Left renal cortex interstitium (tissue), 4 donors: ENCODE measurements at places on chromosomes 4 and X.
A peak's percentile ranks its signal among the peaks of the same experiment; 100 is the strongest.

DNA sequence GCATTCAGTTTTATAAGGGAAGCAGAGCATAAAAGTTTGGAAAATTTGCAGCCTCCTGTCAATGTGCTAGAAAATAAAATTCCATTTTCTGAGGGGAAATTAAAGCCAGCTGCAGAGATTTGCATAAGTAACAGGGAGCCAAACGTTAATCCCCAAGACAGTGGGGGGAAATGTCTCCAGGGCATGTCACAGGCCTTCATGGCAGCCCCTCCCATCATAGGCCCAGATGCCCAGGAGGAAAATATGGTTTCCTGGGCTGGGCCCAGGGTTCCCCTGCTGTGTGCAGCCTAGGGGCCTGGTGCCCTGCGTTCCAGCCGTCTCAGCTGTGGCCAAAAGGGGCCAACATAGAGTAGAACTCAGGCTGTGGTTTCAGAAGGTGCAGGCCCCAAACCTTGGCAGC is 9.3 kb downstream of the RNF4 start:
- DNase-seq: no peak

DNA sequence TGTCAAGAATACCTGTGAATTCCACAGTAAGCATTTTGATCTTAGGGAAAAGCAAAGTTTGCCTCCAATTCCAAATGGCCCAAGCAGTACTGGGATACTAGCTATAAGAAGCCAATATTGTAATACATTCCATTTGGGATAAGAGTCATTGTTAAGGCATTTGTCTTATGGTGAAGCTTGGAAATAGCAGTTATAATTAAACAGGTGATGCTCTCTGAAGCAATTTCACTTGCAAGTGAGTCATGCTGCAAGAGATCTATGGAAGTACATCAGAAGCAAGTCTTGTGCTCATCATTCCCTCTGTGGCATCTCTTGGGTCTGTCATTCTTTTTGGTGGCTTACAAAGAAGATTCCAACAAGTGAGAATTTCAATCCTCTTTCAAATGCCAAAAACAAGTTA is 386.4 kb upstream of the RPS6KA3 start:
- no peak for DNase-seq

DNA sequence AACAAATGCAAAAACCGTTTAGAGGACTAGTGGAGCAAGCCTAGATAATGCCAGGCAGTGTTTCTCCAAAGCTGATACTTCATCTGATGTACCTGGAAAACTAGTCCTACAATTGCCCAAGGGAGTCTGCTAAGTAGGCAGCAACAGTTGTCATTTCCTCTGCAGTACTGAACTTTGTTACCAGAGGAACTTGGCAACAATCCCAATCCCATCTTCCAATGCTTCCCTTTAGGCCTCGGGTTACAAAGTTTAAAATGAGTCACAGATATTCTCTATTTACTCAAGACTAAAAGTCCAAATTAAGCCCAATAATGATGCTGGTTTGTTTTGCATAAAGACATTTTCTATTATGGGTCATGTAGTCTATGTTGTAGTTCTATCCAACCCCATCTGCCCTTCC is 120.0 kb upstream of the GLRA2 start:
- no peak for DNase-seq

DNA sequence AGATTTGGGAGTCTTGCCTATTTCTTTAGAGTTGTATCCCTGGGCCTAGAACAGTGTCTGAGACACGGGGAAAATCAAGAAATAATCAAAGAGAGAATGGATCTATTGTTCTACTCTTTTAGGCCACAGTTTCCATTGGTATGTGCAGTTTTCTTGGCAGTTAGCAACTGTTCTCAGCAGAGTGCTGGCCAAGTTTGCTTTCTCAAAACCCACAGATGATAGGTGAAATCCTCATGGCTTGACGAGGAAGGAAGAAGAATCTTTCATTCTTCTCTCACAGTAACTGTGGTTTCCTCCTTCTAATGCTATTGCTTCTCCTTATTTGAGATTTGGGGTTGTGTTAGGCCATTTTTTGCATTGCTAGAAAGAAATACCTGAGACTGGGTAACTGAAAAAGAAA is 42.2 kb downstream of the AGA start:
- no peak for DNase-seq

DNA sequence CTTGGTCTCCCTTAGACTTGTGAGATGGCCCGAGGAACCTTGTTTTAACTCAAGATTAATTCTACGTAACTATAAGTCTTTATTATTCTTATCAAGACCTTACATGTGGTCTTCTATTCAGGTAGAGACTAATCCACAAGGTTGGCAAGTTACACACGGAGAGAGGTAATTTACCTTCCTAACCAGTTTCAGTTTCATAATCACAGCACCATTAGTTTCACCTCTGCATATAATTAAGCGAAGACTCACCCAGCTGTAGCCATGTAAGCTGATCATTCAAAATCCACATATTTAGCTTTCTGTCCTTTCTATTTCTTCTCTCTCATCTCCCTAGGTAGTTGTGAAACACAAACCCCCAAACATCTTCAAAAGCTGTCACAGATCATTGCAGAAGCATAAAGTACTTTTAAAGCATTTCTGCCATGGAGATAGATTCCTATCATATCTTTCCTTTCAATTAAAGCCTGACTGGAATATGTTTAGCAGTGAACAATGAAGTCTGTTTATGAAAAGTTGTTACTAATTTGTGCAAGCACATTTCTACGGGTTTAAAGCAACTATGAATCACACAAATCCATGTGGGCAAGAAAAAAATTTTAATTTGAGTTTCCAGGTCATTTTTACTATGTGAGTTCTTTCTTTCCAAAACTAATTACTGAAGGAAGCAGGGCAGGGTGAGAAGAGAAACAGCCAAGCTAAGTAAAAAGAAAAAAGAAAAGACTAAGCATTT is 78.5 kb downstream of the BTC start:
- DNase-seq: peak; percentile 20
